ENCODE measurements at places on chromosomes 5 and 9.

DNA sequence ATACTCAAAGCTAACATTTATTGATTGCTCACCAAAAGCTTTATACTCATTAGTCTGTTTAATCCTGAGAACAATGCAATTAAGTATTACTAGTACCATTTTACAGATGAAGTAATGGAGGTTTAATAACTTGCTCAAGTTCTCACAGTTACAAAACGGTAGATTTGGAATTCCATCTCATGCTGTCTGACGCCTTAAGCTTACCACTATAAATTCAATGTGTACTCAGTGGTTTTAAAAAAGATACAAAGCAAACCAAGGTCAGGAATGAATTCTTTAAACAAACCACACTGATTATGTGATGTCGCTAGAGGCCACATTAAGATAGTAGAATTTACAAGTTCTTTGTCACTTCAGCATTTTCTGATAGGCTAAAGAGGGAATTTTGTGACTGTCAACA, 1.2 kb upstream of the C5orf63 start:
- DNase-seq: no peak

GRCh38 chr5:168469816-168470215, 16.5 kb upstream of the RARS1 start:
- DNase-seq: no peak

DNA sequence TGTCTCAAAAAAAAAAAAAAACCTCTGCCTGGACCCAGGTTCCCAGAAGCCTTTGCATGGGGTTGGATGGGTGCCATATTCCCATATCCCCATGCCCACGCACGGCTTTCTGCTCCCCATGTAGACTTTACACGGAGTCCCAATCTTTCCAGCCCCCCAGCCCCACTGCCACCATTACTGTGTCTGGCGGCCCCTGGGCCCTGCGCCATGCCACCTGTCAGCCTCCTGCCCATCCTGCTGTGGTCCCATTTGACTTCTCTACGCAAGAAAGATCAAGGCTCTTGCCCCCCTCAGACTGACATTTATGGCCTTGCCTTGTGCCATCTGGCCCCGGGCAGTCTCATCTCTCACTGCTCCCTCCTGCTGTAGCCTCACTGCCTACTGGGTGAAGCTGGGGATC, 6.5 kb upstream of the AK1 start:
- DNase-seq: no peak

DNA sequence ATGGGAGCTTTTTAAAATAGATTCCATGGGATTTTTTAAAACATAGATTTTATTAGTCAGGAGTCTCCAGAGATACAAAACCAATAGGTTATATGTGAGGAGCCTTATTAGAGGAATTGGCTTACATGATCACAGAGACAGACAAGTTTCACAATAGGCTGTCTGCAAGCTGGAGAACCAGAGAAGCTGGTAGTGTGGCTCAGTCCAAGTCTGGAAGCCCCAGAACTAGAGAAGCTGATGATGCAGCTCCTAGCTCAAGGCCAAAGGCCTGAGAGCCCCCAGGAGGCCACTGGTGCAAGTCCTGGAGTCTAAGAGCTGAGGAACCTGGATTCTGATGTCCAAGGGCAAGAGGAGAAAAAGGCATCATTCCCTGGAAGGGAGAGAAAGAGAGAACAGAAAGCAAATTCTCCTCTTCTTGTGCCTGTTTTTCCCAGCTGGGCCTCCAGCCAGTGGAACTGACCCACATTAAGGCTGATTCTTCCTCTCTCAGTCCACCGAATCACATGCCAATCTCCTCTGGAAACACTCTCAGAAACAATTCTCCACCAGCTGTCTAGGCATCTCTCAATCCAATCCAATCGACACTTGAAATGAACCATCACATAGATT, 59.3 kb downstream of the AHRR start:
- DNase-seq: no peak

- no peak for DNase-seq
These were observed 70.0 kb downstream of the SECISBP2 start for GRCh38 chr9:89388084-89388867.

Data from GM23338 (cell line).